T-helper 22 cell (primary cell): ENCODE measurements at places on chromosomes 3 and 15.
A peak's percentile ranks its signal among the peaks of the same experiment; 100 is the strongest.

- no peak for DNase-seq
Measured at GRCh38 chr3:30011237-30011803, 595.1 kb upstream of the TGFBR2 start.

DNA sequence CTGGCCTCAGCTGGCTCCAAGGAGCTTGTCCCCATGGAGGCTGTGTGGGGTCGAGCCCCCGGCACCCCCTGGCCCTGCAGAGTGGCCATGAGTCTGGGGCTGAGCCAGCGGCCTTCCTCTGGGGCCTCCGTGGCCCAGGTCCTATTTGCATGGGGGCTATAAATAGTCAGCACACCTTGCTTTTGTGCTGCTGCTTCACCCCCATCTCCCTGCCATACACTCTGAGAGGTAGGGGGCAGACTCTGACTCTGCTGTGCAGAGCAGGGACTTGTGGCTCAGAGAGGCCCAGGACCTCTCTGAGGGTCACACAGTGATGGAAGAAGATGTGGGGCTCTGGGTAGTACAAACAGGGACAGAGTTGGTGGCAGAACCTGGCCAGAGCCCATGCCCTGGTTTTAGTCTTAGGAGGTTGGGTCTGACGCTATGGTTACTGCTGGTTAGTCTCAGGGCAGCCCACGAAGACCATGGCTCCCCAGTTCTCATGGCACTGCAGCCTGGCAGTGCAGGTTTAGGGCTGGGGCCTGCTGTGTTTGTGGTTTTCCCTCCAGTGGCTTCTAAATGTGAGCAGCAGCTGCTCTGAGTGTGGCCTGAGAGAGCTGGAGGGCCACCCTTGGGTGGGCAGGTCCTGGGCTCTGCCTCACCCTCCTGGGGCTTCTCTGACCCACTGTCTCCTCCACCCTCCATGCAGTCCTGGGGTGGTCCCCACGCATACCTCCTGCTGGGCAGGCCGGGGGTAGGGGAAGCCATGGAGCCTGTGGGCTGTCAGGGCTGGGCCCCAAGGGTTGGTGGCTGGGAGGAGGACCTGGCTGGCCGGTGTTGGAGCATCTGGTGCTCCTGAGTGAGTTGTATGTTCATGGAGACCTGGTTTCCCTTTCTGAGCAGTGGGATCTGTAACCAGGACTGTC lies 13.6 kb downstream of the PRKCD start:
- DNase-seq: no peak

GRCh38 chr15:24857763-24858162 lies 97.0 kb upstream of the SNRPN start:
- DNase-seq: no peak

- DNase-seq: no peak
Measured at GRCh38 chr15:71152542-71152941, 37.3 kb downstream of the THSD4 start.

GRCh38 chr3:146625186-146625775 lies 20.1 kb upstream of the PLSCR5 start:
- no peak for DNase-seq

DNA sequence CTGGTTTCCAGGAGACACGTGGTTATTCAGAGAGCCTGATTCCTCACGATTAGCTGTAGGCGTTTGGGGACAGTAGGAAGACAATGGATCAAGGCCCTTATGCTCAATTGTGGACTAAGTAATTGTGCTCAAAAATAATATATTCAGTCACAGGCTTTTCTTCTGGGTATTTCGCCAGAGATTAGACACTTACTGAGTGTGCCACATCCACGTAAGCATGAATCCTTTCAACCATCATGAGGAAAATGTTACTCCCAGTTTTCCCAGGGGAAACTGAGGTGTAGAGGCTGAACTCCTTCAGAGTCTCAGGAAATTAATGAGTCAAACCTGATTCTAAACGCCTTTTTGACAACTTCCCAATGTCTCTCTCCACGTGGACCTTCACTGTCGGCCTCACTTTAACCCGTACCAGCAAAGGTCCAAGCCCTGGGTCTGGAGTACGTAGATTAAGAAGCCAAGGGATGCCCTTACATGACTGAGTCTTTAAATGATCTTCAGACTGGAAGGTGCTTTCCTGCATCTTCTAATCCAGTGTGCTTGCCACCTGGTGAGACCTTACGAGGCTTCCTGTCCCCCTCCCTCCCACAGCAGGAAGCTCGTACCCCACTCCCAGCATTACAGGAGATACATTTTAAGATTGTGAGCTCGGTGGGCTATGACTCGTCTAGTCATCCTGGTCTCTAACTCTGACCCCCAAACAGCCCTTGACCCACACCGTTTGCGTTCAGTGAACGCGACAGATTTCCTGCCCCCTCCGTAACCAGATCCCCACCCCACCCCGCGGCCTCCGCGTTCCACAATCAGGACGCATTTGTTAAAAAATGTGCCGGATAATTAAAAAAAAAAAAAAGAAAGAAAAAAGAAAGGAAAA lies 1.7 kb downstream of the PKM start:
- DNase-seq: peak; percentile 53

GRCh38 chr3:148847351-148847750 lies 17.7 kb upstream of the CPA3 start:
- no peak for DNase-seq

- no peak for DNase-seq
Measured at GRCh38 chr15:78810362-78811123, 721 bp downstream of the ADAMTS7 start.

GRCh38 chr3:175150812-175151401 lies 291.8 kb downstream of the NAALADL2 start:
- DNase-seq: no peak

- DNase-seq: no peak
Measured at GRCh38 chr15:41115161-41115651, 874 bp downstream of the INO80 start.

DNA sequence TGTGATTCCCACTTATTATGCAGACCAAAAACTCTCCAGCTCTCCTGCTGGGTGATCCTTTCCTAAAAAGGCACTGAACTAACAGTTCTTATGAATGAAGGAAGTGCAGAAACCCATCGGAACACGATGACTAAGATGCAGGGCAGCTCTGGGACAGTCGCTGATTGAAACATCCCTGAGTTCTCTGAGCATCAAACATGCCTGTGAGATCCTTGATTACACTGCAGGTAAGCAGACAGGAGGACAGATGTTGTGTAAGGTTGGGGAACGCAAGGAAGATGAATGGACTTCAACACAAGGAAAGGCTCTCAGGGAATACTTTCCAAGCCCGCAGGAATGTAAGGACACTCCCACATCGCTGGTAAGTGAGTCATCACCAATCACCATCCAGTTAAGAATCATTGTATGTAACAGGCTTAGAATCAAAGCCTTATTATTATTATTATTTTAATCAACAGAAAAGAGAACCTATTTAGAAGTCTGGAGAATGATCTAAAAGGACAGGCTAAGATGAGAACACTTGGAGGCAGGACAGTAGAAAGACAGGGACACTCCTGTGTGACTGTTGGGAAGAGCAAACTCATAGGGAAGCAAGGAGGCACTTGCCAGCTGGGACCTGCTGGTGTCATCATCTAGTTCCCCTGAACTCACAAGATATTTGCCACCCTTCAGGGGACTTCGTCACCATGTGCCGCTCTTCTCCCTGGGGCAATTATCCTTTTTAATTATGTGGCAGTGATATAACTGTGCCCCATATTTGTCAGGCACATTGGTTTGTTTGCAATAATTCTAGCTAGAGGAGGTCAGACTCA lies 26.0 kb downstream of the TMEM158 start:
- DNase-seq: no peak
